ENCODE measurements at places on chromosomes 5 and 9.

DNA sequence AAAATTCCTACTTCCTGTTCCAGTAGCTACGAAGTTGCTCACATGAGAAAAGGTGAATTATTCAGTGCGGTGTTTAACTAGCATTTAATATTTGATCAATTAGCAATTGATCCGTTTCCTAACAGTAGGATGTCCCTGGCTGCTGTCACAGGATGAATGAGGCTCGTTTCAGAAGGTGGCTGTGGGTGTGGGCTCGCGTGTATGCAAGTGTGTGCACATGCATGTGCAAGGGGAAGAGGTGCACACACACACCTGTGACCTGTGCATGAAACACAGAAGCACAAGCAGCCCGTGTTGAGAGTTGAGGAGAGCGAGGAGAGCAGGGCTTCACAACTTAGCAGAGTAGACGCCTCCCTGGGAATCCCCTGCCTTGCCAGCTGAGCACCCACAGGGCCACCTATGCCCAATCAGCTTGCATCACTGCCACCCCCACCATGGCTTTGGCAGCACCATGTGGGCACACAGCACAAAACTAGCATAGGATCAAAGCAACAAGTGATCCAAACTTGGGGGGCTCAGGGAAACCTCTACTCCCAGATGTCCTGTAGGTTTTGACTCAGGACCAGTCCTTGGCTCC, 107.2 kb downstream of the C5orf15 start:
- no peak for DNase-seq

GRCh38 chr5:165928971-165929370, 2362.5 kb upstream of the WWC1 start:
- DNase-seq = no peak

DNA sequence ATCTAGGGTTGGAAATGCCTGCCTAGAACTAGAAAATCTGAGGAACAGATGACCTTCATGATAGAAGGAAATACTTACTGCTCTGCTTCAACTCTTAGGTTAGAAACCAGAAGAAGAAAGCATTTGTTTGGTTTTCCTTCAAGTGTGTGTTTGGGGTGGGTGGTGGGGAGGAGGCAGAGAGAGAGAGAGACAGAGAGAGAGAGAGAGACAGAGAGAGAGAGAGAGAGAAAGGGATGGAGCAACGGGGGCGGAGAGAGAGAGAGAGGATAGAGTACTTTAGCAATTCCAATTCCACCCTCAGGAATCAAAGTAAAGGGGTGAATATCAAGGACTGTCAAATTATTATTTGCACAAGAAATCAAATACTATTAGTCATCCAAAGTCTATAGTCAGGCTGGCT, 29.2 kb upstream of the GCNT4 start:
- no peak for DNase-seq

DNA sequence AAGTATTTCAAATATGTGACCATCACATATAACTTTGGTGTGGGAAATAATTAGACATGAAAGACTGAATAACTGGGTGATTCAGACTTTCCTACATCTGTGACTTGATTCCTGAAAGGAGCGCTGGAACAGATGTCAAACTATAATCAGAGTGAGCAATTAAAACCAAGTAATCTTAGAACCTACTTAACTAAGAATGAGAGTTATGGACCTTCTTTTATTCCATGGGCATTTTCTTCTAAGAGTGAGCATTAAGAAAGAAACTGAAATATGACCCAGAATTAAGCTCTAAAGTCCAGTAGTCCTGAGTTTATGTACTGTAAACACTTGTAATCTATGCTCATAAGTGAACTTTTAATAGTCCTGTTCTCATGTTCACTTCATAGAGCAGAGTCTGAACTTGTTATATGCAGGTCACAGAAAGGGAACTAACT, 68.4 kb downstream of the PAM start:
- no peak for DNase-seq

DNA sequence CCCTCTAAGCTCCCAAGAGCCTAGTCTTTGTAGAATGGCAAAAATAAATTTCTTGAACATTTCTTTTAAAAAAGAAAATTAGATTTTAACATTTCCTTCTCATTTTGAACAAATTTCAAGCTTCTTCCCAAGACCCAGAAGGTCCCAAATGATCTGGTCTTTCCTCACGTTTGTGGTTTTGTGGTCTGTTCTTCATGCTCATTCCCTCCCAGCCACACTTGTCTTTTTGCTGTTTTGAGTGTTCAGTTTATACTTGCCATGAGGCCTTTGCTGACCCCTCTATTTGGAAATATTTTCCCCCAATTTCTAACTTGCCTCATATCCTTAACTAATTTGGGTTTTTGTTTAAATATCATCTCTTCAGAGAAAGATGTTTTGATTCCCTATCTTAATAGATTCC, 133.4 kb upstream of the PAPPA start:
- no peak for DNase-seq

GRCh38 chr5:67425514-67425913, 228.9 kb upstream of the CD180 start:
- DNase-seq = no peak

GRCh38 chr9:131012396-131012917, 3.5 kb downstream of the LAMC3 start:
- no peak for DNase-seq

- no peak for DNase-seq
Observed at GRCh38 chr5:31156631-31157160, 36.8 kb upstream of the CDH6 start.

DNA sequence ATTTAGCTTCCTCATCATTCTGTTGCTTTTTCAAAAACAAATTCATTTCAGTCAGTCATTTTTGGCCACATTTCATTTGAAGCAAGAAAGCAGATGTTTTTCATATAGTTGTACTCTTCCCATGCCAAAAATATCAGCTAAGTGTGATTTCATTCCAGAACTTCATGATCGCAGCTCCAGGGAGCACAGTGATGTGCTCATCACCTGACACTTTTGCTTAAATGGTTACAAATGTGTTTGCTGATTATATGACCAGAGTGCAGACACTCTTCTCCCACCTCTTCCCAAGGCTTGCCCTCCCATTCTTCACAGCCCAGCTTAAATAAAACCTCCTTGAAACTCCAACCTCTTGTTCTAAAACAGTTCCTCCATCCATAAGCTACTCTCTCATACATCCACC, 32.6 kb downstream of the GABRB2 start:
- DNase-seq = peak; percentile 34

DNA sequence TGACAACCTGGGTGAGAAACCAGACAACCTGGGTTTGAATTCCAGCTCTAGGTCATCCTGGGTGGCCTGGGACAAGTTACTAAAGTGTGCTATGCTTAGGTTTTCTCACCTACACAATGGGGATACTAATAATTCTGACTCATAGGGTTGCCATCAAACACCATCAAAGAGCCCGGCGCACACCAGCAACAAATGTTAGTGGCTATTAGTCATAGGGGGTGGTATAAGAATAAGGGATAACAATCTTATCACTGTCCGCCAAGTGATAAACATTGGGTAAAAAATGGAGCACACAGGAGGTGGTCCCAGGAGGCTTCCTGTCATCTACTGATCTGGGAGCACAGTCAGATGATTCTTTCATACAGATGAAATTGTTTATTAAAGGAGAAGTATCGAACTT, 61.4 kb upstream of the AFAP1L1 start:
- no peak for DNase-seq

DNA sequence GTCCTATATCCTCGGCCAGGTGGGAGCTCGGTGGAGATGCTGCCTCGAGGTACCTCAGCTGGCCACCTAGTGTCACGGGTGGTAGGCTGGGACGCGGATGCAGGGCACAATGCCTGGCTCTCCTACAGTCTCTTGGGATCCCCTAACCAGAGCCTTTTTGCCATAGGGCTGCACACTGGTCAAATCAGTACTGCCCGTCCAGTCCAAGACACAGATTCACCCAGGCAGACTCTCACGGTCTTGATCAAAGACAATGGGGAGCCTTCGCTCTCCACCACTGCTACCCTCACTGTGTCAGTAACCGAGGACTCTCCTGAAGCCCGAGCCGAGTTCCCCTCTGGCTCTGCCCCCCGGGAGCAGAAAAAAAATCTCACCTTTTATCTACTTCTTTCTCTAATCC, 2.0 kb downstream of the PCDHGC3 start:
- DNase-seq = no peak

DNA sequence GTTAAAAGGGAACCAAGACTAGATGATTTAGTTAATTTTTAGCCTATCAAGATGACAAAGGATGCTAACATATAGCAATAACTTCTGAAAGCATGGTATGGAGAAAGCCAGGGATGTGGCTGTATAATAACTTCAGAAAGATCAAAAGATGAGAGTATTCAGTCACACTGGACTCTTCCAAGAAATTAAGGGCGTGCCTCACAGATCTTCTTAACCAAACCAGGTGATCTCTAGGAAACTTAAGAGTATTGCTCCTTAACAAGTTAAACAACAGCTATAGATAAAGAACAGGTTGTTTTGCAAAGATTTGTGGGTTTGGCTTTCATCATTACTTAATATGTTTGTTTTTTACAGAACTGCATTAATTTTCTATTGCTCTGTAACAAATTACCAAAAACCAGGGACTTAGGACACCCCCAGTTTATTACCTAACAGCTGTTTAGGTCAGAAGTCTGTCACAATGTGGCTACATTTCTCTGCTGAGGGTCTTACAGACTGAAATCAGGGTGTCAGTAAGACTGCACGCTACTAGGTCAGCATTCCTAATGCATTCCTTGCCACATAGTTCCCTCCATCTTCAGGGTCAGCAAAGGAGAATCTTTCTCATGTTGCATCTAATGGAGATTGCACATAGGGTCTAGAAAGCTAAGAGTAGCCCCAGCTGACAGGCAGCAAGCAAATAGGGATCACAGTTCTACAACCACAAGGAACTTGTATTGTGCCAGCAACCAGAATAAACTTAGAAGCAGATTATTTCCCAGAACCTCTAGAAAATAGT, 113.8 kb downstream of the WDR70 start:
- no peak for DNase-seq

DNA sequence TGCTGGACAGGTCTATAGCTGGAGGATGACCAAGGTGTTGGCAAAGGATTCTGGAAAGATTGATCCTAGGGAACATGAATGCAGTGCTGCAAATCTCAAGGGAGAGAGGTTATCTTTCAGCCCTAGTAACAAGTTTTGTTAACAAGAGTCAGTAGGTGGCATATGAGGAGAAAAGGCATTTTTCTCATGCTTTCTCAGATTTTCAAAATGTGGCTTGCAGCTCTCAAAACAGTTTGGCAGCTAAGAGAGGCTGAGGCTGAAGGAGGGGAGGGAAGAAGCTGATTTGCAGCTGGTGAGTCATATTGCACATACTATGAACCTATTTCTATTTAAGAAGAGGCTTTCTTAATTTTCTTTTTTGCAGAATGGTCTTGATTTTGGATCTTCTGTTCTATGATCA, 64.3 kb upstream of the PCA3 start:
- DNase-seq = no peak

GRCh38 chr9:98627296-98627695, 81.4 kb downstream of the GABBR2 start:
- DNase-seq = no peak

GRCh38 chr5:69364414-69364813, 4.9 kb downstream of the AK6 start:
- DNase-seq = no peak

GRCh38 chr5:157100140-157100679, 8.6 kb downstream of the HAVCR2 start:
- DNase-seq = no peak

- DNase-seq = no peak
Observed at GRCh38 chr9:104388071-104388470, 116.0 kb upstream of the OR13F1 start.

DNA sequence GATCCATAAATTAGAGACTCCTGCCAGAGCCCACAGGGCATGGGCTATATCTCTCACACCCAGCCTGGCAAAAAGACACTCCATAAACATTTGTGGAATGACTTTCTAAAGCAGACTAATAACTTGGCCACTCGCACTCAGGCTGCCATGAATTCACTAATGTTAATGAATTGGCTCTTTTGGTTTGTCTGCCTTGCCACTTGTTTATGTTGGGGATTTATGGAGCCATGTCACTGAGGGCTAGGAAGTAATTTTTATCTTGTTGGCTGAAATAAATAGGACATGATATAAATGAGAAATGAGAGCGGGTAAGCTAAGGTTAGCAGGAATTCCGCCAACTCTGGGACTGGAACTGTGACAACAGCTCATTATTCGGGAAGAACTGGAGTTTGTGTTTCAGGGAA, 55.2 kb downstream of the DROSHA start:
- no peak for DNase-seq

GRCh38 chr5:50853151-50853550, 186.7 kb downstream of the PARP8 start:
- DNase-seq = no peak

DNA sequence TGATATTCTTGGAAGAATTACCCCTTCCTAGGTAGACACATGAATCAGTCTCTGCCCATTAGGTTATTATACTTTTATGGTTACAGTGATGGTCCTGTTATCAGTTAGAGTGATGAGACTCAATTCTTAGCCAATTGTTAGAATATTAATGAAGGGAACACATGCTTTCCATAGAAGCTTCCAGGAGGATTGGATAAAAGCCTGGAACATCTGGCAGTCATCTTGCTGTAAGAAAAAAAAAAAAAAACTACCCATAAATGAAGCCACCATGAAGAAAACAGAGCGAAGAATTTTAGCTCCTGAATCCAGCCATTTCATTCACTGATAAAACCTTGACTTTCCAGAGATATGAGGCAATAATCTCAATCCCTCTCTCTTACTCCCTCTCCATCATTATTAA, 262.5 kb upstream of the GRIN3A start:
- DNase-seq = no peak

DNA sequence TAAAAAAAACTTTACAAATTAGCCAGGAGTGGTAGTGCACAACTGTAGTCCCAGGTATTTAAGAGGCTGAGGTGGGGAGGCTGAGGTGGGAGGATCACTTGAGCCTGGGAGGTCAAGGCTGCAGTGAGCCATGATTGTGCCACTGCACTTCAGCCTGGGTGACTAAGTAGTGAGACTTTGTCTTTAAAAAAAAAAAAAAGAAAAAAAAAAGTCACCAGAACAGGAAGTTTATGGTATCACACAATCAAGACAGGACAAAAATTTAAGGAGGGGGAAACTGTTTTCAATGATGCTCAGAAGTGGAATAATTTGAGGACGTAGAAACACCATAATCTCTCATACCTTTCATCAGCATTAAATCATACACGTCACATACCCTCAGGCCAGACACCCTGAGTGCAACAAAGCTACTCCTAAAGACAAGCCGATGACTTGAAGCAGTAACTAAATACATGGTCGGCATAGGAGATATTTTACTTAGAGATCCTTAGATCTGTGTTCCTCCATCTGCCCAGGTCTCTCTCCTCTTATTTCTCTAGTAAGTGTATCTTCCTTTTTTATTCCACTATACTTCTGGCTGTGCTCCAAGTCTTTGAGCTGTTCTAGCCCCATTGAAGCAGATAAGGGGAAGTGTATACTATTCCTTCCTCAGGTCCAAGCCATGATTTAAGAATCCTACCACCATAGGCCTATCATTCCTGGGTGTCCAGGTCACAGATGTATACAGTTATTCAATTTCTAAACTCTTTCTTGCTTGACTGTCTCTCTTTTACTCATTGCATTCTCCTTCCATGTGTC, 91.3 kb upstream of the APC start:
- DNase-seq = no peak

Measured in occipital lobe (tissue), 3 donors.